T-helper 1 cell (primary cell): ENCODE measurements at places on chromosomes 12 and 14.

- peak; percentile 42 for DNase-seq
These were observed 45.1 kb downstream of the TRAF3 start for GRCh38 chr14:102822311-102822863.

DNA sequence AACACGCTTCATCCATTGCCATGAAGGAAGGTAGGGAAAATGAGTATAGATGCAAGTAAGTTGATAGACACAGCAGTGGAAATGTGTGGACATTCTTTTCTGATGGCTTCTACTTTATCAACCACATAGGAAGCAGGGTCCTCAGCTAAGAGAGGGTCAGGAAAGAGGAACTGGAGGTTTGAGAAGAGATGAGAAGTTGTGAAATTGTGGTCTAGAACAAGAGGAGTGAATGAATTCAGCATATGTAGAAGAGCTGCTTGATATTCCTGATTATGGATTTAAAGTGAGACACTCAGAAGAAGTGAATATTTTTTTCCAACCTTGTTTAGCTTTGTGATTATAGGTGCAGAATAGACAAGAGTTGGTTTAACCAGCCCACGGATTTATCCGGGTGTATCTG, 128.5 kb downstream of the SLC15A5 start:
- DNase-seq: no peak

DNA sequence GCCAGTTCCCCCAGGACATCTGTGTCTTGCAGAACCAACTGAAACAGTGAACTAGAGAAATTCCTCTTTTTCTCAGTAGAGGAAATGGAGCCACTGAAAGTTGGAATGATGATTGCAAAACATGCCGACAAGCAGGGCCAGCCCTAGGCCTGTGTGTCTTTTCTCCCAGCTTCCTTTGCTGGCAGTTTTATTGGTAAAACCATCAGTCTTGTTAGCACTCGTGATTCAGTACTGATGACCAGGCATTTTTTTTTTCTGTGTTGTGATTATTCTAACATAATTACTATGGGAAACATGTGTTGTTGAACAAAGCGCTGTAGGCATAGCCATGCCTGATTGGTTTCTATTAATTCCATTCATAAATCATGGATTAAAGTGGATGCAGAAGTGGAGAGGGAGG, 620.7 kb downstream of the AACS start:
- DNase-seq: no peak

DNA sequence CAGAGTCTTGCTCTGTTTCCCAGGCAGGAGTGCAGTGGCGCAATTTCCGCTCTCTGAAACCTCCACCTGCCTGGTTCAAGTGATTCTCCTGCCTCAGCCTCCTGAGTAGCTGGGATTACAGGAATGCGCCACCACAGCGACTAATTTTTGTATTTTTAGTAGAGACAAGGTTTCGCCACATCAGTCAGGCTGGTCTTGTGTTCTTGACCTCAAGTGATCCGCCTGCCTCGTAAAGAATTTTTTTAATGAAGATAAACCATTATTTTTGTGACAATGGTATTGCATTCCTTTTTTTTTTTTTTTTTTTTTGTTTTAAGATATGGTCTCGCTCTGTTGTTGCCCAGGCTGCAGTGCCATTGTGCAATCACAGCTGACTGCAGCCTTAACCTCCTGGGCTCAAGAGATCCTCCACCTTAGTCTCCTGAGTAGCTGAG, 25.8 kb downstream of the ACVR1B start:
- DNase-seq: no peak

DNA sequence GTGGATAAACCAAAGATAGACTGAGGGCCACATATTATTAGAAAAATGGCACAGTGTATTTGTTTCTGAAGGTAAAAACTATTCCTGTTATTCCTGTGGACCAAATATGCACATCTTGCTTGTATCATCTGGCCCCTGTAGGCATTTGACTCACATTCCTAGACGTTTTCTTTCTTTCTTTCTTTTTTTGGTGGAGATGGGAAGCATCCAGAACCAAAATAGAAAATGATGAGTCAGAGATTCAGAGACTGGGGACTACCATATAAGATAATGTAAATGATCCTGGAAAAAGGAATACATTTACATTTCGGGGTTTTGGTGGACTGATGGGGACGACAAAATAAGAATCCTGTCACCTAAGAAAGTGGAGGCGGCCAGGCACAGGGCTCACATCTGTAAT, 24.2 kb downstream of the TRIM9 start:
- no peak for DNase-seq

DNA sequence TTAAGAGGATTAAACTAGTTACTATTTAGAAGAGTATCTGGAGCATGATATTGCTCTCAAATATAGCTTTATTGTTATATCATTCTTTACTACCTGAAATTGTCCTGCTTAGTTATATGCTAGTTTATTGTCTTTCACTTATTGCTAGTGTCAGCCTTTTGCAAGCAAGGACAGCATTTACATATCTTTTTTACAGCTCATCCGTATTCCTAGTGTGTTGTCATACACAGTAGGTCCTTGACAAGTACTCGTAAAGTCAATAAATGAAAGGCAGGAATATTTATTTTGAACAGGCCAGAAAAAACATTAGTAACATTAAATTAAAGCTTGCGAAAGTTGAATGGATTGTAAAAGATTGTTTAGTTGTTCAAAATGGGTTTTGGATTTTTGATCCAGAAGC, 35.0 kb downstream of the CRADD start:
- DNase-seq: no peak
